ENCODE measurements at places on chromosomes 12 and 14. TPM values are rescaled to one million over a fixed set of nuclear protein-coding genes. Genes with fewer than 3 reads are reported as not detected.

GRCh38 chr12:124453419-124454351 is 113.7 kb downstream of the NCOR2 start:
- DNase-seq, result no peak

DNA sequence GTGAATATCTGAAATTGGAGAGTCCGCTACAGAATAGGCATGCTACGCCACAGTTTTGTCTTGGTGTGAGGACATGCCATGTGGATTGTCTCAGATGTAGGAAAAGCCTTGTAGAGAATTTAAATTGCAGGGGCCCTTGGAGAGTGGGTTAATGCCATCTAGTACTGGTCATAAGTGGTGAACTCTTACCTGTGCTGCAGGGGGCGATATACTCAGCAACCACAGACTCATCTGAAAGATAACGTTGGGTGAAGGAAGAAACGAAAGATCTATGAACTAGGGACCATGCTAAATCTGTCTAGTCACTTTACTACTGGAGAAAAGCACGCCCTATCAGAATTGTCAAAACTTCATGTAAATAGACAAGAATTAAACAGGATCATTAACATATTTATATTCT is 33.7 kb upstream of the A2M start:
- DNase-seq, result no peak

BICDL1 gene
- 4.9 TPM for polyA plus RNA-seq

- DNase-seq, result peak; percentile 39
Measured at GRCh38 chr12:27709932-27710591, 570 bp upstream of the MRPS35 start.

TAS2R20 gene
- 1.4 TPM for polyA plus RNA-seq

DNA sequence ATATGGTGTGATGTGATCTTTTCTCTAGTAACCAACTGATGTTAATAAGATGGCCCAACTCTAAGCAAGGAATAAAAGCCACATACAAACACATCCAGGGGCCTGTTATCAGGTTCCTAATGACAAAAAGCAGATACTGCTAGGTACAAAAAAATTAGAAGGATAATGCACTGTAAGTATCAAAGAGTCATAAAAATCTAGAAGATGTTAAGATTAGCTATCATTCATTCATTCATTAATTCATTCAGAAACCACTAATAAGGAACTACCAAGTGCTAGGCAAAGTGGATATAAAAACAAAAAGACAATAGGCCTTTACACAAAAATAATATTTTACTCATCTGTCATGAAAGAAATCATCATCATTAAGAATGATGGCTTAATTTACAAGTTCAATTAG is 21.6 kb downstream of the ATF7 start:
- DNase-seq, result no peak

MYF5 gene
- 25.0 TPM for polyA plus RNA-seq

DNA sequence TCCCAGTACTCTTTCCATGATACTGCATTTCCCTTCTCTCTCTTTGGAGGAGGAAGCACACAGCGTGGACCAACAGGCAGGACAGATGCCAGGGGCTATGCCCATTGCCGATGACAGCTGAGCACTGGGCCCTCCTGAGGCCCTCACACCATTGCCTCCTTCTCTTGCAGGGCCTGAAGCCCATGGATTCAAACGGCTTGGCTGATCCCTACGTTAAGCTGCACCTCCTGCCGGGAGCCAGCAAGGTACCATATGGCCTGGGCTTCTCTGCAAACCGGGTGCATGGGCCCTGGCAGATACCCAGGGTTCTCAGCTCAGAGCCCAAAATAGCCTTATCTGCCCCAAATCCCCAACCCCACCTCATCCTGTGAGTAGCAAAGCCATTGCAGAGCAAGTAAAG is 25.2 kb upstream of the OAS1 start:
- no peak for DNase-seq

GRCh38 chr14:74613211-74613914 is 1.3 kb upstream of the LTBP2 start:
- DNase-seq, result no peak

CD69 gene
- 0.61 TPM for polyA plus RNA-seq

DNA sequence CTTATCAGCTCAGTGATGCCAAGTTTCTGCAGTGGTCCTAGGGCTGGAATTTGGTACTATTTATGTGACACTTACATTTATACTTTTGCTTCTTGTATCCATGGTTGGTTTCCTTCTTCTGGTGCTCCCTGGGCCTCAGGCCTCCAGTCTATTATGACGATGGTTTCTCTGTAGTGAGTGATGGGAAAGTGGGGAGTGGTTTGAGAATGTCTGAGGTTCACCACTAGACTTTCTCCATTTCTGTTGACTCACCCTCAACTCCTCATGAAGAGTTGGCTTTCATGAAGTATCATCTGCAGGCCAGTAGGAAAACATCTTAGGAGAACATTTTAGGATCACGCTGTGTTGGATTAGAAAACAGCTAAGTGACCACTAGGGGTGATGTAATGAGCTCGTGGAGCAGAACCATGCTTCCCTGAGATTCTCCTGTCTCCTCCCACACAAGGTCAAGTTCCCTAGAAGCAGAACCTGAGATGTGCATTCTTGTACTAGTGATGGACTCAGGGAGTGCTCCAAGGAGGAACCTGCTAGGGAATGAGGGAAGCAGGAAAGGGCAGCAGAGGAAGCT is 32.1 kb downstream of the RPH3A start:
- DNase-seq, result no peak

PSMA6 gene
- 214 TPM for polyA plus RNA-seq

DNA sequence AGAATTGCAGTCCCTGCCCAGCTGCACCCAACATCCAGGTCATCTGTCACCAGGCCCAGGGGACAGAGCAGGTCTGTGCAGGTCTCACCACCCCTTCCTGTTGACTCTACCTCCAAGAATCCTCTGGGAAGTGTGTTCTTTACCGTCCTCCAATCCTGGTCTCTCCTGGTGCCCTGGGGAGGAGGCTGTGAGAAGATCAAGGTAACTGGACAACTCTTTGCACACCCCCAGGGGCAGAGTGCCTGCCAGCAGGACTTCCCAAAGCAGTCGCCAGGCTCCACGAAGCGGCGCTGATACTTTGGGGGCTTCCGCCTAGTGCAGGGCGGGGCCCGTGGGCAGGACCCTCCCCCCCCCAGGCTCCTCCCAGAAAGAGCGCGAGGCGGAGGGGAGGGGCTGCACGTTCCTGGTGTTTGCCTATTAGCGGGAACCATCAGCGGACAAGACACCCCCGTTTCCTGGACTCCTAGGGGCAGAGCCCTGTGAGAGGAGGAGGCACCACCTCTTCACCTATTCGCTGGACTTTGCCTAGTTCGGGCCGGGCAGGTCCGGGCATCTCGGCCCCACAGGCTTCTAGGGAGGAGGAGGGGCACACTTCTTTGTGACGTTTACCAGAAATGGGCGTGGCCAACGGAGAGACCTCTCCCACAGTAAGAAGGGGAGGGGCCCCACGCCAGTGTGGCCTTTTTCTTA is 918.0 kb downstream of the AACS start:
- DNase-seq, result peak; percentile 46

DNA sequence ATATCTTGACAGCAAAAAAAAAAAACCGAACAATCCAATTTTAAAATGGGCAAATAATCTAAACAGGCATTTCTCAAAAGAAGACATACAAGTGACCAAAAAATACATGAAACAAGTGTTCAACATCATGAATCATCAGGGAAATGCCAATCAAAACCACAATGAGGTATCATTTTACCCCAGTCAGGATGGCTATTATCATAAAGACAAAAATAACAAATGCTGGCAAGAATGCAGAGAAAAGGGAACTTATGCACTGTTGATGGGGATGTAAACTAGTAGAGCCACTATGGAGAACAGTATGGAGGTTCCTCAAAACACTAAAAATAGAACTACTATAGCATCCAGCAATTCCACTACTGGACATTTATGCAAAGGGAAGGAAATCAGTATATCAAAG is 448.2 kb downstream of the RGS6 start:
- no peak for DNase-seq
